ENCODE measurements at places on chromosomes 11 and 22. TPM values are rescaled to one million over a fixed set of nuclear protein-coding genes. Genes with fewer than 3 reads are reported as not detected.

DNA sequence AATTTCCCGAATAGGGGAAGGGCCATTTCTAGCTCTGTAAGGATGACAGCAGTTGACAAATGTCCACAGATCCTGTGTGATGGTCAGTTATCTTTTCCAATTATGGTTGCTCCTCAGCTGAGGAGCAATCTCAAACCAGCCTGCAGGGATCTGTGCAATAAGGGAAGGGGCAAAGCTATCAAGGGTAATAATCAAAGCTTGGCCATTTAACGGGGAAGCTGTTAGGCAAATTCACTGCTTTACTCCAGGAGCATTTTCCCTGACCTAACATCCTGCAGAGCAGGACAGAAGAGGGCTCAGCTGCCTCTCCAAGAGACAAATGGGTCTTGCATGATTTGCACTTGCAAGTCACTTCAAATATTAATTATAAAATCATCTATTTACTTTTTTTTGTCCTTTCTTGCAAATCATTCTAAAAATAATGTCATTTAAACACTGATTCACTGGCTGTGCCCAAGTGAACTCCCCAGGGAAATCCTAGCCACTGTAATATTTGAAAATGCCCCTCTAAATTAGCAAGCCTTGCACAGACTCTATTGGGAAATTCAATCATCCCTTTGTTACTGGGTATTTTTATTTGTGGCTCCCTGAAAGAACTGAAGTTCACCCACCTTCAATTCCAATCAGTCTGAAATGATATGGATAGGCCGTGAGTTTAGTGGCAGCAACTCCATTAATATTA is 1256.7 kb downstream of the LRRC4C start:
- DNase-seq: no peak

The KRTAP5-10 gene
- not detected for total RNA-seq

The FERMT3 gene
- 51.7 TPM for total RNA-seq

GRCh38 chr11:121451986-121452608 is at the start of gene SORL1:
SORL1 (plus strand) TSS chr11:121452314; CDS start chr11:121452332, 18 bp downstream.
- DNase-seq: no peak

- no peak for DNase-seq
Measured at GRCh38 chr11:118705791-118706545, 26.5 kb upstream of the TREH start.

The DEPDC5 gene
- total RNA-seq: 15.4 TPM

DNA sequence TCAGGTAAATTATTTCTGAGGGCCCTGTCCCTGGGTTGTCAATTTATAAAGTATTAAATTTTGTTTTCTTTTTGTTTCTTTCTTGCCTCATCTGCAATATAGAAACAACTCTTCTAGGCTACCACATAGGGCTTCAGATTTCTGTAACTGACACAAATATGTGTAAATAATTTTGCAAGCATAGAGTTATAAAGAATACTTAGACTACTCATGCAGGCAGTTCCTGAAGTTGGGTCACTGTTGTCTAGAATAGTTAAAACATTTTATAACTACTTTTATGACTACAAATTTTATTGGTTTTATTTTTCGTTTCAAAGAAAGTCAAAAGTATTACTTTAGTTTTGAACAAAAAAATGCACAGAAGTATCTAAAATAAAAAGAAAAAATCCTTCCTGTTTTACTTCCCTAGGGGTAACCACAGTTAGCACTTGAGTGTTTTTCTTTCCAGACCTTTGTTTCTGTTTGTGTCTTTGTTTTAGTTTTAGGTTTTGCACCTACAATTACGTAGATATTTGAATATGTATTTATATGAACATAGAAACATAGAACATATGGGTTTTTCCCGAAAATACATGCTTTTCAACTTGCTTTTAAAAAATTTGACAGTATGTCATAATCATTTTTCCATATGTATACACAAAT is 12.4 kb upstream of the TMEM123 start:
- no peak for DNase-seq
